Camera-type eye (tissue), 1 donor: ENCODE measurements at places on chromosomes 3 and 15. TPM values are rescaled to one million over a fixed set of nuclear protein-coding genes. Genes with fewer than 3 reads are reported as not detected.

CMTM7 gene
- 6.9 TPM for total RNA-seq

STAC gene
- 13.7 TPM for total RNA-seq

MCF2L2 gene
- 21.3 TPM for total RNA-seq

NFKBIZ gene
- total RNA-seq: 18.6 TPM

GOLGA6L7 gene
- total RNA-seq: not detected

CCDC12 gene
- 30.2 TPM for total RNA-seq

PTX3 gene
- total RNA-seq: 4.4 TPM

CDC25A gene
- total RNA-seq: 4.6 TPM

RARRES1 gene
- 11.8 TPM for total RNA-seq

TNNC1 gene
- total RNA-seq: 105 TPM

TRNT1 gene
- total RNA-seq: 33.2 TPM

ALG1L2 gene
- total RNA-seq: 1.0 TPM

HESX1 gene
- 1.9 TPM for total RNA-seq

PRR20G gene
- total RNA-seq: not detected

LRRC2 gene
- total RNA-seq: 3.6 TPM

ATP13A4 gene
- 14.6 TPM for total RNA-seq

PIF1 gene
- total RNA-seq: 5.7 TPM

LHFPL4 gene
- total RNA-seq: 16.8 TPM

NEK10 gene
- total RNA-seq: 6.2 TPM

DET1 gene
- 31.2 TPM for total RNA-seq

ZNF385D gene
- total RNA-seq: 35.0 TPM

LDHAL6B gene
- total RNA-seq: not detected

ZNF717 gene
- total RNA-seq: 30.1 TPM

SPESP1 gene
- 0.93 TPM for total RNA-seq

PLA2G4B gene
- 8.0 TPM for total RNA-seq

IGF2BP2 gene
- 84.2 TPM for total RNA-seq

CEMIP gene
- total RNA-seq: 4.0 TPM

IQCF5 gene
- total RNA-seq: not detected

SOX14 gene
- total RNA-seq: not detected

PCOLCE2 gene
- total RNA-seq: 14.8 TPM

CYP1A1 gene
- total RNA-seq: 0.55 TPM

HOMER2 gene
- total RNA-seq: 64.8 TPM

FBXL22 gene
- total RNA-seq: 5.1 TPM

TM4SF1 gene
- 86.8 TPM for total RNA-seq

CFAP100 gene
- not detected for total RNA-seq

SLC24A1 gene
- total RNA-seq: 5.7 TPM

IFRD2 gene
- total RNA-seq: 19.8 TPM

ARNT2 gene
- total RNA-seq: 44.4 TPM

NDUFB5 gene
- total RNA-seq: 112 TPM

PPM1L gene
- 58.1 TPM for total RNA-seq

EDEM1 gene
- 25.0 TPM for total RNA-seq

TAGLN3 gene
- total RNA-seq: 78.5 TPM

ACTC1 gene
- 136 TPM for total RNA-seq

IGSF10 gene
- total RNA-seq: 36.2 TPM

FGF12 gene
- total RNA-seq: 13.0 TPM

STRIT1 gene
- total RNA-seq: not detected

DUOXA2 gene
- total RNA-seq: not detected

SLC9C1 gene
- total RNA-seq: 1.5 TPM

EXD1 gene
- not detected for total RNA-seq

LMAN1L gene
- 3.0 TPM for total RNA-seq
